Adrenal gland (tissue), 19 donors: ENCODE measurements at places on chromosomes 6 and 20.
A peak's percentile ranks its signal among the peaks of the same experiment; 100 is the strongest.

- H3K27ac ChIP-seq, result no peak within 1 kb of the TSS
- peaks cover 43% of the 10 kb centered on the region for H3K27me3 ChIP-seq
- no peak for DNase-seq
- no peak within 1 kb of the TSS for H3K4me3 ChIP-seq
- no peaks in the 10 kb centered on the region for H3K4me1 ChIP-seq
These were observed at the start of gene SSTR4 for GRCh38 chr20:23034721-23035671. Gene SSTR4, plus strand, starts transcription at chr20:23035312. Its CDS starts 172 bp downstream, at chr20:23035484.

- H3K36me3 ChIP-seq, result no peaks in the 10 kb centered on the region
- H3K4me3 ChIP-seq, result no peak overlapping the region
- no peaks in the 10 kb centered on the region for H3K27me3 ChIP-seq
- no peak for DNase-seq
- H3K4me1 ChIP-seq, result no peaks in the 10 kb centered on the region
These were observed 42.8 kb downstream of the LAMA2 start for GRCh38 chr6:128925765-128926164.

DNA sequence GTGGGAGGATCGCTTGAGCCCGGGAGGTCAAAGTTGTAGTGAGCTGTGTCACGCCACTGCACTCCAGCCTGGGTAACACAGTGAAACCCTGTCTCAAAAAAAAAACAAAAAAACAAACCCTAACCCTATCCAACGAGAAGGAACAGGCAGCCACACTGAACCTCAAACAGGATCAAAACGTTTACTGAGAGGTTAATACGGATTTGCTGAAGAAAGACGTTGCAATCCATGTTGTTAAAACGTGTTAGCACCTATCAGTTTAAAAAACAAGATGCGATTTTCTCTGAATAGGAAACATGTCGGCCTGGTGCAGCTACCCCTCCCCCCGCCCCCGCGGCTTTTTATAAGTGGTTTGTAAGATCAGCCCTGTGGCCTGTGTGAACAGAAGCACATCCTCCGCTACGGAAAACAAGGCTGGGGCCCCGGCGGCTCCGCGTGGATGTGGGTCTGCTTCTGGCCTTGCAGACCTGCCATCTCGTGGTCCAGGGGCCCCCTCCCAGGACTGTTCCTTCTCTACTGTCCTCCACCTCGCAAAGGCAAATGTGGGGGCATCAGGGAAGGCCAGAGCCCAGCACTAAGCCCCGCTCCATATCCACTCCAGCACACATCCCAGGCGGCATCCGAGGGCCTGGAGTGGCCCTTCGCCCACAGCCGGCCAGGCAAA, 11.4 kb downstream of the SLC2A4RG start:
- H3K27me3 ChIP-seq, result no peaks in the 10 kb centered on the region
- no peak overlapping the region for H3K4me3 ChIP-seq
- H3K4me1 ChIP-seq, result no peaks in the 10 kb centered on the region
- H3K27ac ChIP-seq, result no peak overlapping the region
- DNase-seq, result no peak
- H3K36me3 ChIP-seq, result peaks cover 1% of the 10 kb centered on the region

DNA sequence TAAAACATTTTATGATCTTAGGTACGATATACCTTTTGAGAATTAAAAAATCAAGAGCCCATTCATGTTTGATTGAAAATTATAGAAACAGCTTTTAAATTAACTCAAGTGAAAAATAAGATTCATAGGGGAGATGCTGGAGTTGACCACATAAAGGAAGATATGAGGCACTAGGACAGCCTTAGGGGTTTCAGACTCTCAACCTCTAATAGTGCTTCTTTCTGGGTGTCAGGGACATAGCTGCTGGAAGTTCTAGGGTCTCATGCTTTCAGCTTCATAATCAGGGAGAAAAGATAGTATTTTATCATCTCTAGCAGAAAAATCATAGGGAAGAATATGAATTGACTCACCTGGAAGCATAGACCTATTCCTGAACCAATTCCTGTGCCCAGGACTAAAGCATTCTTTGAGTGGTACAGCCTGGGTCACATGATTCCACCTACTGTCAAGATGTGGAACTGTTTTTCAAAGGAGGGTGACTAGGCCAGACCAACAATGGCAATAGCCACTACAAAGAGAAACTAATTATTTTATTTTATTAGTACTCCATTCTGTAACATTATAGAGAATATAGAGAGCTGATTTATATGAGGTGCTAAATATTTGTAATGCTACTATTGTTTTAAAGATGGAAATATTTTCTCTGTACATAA, 27.8 kb upstream of the CENPW start:
- no peak for DNase-seq
- no peaks in the 10 kb centered on the region for H3K27me3 ChIP-seq
- no peak overlapping the region for H3K4me3 ChIP-seq
- no peaks in the 10 kb centered on the region for H3K36me3 ChIP-seq

- H3K36me3 ChIP-seq, result no peaks in the 10 kb centered on the region
- H3K27ac ChIP-seq, result peak overlapping the region; percentile 82
- H3K27me3 ChIP-seq, result no peaks in the 10 kb centered on the region
- H3K4me3 ChIP-seq, result no peak overlapping the region
These were observed 29.7 kb downstream of the RREB1 start for GRCh38 chr6:7137335-7138045.

GRCh38 chr6:33167374-33168283, 24.6 kb downstream of the COL11A2 start:
- no peak overlapping the region for H3K4me3 ChIP-seq
- no peak for DNase-seq
- H3K36me3 ChIP-seq, result no peaks in the 10 kb centered on the region
- H3K27me3 ChIP-seq, result no peaks in the 10 kb centered on the region
- no peaks in the 10 kb centered on the region for H3K4me1 ChIP-seq

- no peaks in the 10 kb centered on the region for H3K27me3 ChIP-seq
- DNase-seq, result peak; percentile 61
- peak overlapping the region; percentile 79 for H3K27ac ChIP-seq
- H3K4me1 ChIP-seq, result peaks cover 20% of the 10 kb centered on the region
- H3K36me3 ChIP-seq, result no peaks in the 10 kb centered on the region
- H3K4me3 ChIP-seq, result no peak overlapping the region
These were observed 11.8 kb downstream of the CPNE5 start for GRCh38 chr6:36827261-36828079.
